ENCODE measurements at places on chromosomes 5 and 9.

DNA sequence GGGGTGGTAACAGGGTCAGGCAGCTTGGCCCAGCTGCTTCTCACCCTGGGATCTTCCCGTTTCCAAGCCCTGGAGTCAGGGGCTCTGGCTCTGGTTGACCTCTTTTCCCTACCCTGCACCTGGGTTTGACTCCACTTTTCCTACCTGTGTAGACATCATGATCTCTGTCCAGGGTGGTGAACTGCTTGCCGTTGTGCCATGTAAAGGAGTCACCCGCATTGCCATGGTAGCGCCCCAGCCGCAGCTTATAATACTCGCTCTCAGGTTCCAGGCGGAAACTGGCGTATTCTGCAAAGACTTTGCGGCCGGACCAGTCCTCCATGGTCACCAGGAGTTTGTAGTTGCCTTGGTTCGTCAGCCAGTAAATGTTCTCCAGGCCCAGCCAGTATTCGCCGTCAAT lies 30.9 kb downstream of the ANGPTL2 start:
- DNase-seq = no peak

DNA sequence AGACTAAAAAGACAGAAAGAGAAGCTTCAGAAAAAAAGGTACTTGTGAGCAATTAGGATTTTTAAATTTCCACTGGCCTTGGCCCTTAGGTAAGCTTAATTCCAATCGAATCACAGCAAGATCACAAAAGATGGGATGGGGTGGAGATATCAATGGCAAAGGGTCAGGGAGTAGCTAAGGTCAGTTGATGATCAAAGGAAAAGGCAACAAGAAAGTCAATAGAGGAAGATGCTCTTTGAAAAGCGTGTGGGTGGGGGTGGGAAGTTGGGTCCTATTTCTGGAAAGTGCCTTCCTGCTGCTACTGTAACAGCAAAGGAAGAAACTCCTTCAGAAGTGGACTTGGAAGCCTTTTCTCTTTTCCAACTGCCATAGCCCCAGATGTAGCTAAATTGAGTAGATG lies 7.3 kb downstream of the C1QTNF3 start:
- DNase-seq = no peak

DNA sequence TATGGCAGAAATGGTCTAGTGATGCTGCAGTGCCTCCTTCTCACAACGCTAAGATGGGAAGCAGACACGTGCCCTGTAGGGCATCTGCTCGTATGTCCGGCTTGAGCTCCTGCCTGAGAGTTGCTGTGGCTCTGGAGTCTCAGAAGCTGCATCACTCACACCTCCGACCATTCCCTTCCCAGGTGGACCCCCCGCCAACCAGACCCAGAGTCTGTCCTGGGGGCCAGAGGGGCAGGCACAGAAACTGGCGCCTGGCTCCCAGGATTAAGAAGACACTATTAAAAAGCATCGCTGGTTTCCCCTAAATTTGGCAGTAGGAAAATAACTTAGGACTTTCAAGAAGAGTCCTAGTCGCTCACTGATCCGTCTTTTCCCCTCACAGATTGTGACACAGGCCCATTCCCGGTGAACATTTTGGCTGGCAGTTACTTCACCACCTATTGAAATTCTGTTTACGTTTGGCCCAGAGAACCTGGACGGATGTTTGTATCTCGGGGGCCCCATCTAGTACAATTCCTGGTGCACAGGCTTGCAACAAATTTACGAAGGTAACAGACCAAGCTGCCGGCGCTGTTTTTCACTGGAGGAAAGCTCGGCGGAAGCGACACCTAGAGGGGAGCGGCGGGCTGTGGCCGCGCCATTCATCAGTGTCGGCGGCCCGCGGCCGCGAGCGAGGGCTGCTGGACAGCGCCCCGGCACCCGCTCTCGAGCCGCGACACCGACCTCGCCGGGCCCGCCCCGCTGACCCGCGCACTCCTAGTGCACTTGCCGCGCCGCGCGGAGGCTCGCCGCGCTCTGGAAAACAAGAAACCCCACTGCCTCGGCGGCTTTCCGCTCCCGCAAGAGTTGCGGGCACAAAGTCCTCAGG lies 1.6 kb downstream of the FSTL4 start:
- no peak for DNase-seq

DNA sequence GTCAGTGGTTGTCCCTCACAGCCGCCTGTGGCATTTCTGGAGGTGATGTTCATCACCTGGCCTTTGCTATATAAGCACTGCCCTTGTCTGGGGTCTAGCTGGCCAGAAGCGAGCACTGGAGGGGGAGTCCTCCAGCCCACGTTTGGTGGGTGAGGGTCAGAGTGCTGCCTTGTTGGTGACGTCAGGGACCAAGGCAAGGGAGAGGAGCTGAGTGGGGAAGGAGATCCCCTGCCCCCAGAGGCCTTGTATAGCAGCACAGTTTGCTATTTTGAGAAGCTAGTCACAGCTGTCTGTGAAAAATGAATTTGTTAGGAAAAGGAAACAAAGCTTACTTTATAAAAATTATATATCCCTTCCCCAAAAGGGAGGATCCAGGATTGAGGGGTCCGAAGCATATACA lies 49.8 kb downstream of the SYK start:
- no peak for DNase-seq

GRCh38 chr5:59711310-59711709 lies 182.2 kb downstream of the PDE4D start:
- DNase-seq = no peak

GRCh38 chr5:163841-164240 lies 27.5 kb upstream of the LRRC14B start:
- DNase-seq = no peak

DNA sequence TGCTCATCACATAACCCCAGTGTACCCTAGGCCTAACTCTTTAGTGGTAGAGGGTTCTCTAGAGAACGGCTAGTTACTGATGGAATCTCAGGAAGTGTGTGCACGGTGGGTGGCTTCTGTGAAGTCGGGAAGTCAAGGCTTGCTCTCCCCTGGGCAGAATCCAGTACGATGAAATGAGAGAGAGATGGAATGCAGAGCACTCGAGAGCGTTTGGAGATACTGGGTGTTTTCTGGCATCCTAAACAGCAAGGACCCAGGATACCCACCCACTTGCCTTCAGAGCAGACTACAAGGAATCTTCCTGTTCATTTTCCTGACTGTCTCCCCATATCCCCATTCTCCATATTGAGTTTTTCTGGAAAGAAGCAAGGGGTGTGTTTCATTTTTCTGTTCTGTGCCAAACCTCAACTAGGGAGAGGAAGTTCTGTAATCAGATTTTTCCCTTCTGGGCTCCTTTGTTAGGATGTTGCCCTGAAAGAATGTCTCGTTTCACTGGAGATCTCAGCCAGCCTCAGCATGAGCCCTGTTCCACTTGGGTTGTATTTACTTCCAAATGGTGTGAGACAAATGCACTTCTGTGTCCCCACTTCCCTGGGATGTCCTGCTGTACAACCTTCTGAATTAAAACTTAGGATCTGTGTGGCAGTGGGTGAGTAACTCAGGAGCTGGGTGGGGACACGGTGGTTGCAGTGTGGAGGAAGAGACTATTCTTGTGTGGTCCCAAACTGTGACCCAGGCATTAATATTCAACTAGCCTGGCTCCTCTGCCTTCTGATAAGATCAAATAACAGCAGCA lies 108.9 kb upstream of the SPRY4 start:
- no peak for DNase-seq

DNA sequence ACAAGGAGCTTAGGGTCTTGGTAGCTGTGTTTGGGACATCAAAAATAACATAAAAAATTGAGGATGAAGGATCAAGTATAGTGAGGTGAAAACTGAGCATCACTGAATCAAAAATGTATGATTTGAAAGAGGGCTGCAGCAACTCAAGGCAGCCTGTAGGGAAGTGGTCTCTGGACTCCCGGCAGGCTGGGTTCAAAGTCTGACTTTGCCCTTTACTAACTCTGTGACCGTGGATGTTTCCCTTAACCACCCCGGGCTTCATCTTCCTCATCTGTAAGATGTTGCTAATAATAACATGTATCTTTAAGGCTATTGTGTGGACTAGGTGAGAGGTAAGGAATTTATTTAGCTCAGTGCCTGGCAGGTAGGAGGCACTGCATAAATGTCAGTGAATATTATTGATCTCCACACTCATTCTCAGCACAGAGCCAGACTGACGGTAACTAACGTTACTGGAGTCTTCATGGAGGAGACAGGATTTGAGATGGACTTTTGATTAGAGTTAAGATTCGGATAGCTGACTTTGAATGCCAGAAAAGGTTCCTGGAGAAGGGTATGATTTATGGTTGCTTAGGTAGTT lies 367.3 kb downstream of the NDUFS4 start:
- no peak for DNase-seq

GRCh38 chr9:69186841-69187611 lies 12.9 kb downstream of the TJP2 start:
- no peak for DNase-seq

GRCh38 chr9:26888271-26888670 lies 4.3 kb downstream of the CAAP1 start:
- DNase-seq = no peak

- no peak for DNase-seq
Observed at GRCh38 chr5:102090770-102091169, 205.3 kb downstream of the SLCO4C1 start.

DNA sequence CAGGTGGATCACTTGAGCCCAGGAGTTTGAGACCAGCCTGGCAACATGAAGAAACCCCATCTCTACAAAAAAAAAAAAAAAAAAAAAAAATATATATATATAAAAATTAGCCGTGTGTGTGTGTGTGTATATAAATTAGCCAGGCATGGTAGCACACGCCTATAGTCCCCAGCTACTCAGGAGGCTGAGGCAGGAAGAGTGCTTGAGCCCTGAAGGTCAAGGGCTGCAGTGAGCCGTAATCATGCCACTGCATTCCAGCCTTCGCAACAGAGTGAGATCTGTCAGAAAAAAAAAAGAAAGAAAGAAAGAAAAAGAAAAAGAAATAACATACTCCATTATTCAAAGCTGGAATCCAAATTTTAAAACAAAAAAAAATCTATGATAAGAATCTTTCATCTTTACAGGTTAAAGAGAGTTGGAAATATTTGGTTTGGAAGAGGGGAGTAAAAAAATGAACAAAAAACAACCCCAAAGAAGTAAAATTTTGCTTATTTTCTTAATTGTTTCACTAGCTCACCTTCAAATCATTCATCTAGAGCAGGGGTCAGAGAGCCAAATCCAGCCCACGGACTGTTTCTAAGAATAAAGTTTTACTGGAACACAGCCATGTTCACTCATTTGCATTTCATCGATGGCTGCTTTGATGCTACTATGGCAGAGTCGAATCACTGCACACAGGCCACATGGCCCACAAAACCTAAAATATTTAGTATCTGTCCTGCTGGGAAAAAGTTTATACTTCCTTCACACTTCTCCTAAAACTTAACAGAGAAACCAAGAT lies 109.9 kb downstream of the DROSHA start:
- no peak for DNase-seq

DNA sequence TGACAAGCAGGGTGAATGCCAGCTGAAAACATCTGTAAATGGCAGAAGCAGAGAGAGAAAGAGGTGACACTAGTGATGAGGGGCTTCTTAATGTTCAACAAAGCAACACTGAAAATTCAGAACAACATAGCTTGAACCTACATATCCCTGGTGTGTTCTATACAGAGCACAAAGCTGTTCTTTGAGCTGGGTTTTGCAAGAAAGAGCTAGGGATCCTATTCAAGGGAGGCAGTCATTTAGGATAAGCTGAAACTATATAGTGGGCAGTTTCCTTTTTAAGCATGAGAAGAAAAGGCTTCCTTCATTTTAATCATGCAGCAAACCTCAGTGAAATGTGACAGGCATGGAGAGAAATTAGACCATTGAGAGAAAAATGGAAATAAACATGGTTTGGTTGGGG lies 45.6 kb upstream of the RAI14 start:
- no peak for DNase-seq

DNA sequence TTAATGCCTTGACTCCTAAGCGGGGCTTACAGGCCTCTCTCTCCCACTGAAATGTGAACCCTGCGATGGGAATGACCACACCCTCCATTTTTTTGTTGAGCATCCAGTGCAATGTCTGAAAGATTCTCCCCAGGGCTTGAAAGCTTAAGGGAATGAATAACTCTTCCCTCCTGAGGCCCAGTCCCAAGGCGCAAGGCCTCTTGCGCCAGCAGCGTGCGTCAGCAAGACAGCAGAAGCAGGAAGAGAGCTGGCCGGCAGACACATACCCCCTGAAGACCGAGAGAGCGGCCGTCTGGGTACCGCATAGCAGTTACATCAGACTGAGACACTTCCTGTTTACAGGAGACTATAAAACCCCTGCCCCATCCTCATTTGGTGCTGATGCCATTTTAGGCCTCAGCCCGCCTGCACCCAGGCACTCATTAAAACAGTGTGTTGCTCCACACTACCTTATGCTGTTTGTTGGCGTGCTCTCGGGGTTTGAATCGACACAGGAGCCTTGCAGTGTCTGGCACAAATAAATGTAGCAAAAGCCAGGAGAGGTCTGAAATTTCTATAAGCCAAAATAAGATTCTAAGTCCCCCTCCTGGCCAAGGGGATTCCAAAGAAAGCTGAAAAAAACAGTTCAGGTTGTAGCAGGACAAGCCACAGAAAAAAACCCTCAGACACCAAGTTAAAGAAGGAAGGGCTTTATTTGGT lies 62.3 kb downstream of the GDNF start:
- no peak for DNase-seq

DNA sequence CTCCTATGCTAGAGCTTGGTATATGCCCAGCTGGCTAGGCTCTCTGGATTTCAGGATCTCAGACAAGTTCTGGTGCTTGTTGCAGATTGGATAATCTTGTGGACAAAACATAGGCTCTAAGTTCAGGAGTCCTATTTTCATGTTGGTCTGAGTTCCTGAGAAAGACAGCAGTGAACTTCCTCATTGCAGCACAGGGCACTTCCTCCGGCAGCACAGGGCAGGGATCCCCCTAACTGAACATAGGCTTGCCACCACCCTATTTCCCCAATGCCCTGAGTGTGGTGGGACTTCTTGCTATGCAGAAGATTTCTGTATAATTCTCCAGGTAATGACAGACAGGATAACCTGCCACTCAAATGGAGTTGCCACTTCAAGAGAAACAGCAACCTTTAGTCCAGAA lies 220.1 kb downstream of the PIK3R1 start:
- DNase-seq = no peak

- no peak for DNase-seq
Observed at GRCh38 chr9:76534026-76534425, 75.0 kb downstream of the GCNT1 start.

GRCh38 chr5:107538331-107538730 lies 132.4 kb downstream of the EFNA5 start:
- no peak for DNase-seq

DNA sequence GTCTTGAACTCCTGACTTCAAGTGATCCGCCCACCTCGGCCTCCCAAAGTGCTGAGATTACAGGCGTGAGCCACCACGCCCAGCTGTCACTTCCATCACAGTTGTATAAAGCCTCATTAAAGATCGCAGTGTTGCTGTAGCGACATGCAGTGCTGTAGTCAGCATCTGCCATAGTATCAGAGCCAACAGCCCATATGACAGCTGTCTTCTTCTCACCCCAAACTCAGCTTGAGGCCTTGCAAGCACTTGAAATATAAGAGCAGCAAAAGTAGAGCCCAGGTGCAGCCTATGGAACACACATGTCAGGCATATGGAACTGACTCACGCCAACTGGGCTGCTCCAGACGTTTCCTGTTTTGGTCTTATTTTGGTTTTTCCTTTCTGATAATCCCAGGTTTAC lies 167.8 kb downstream of the TRIO start:
- DNase-seq = no peak
